ENCODE measurements at places on chromosomes 4 and X.

GRCh38 chr4:143346206-143346605 lies 9.5 kb downstream of the GAB1 start:
- DNase-seq: no peak

DNA sequence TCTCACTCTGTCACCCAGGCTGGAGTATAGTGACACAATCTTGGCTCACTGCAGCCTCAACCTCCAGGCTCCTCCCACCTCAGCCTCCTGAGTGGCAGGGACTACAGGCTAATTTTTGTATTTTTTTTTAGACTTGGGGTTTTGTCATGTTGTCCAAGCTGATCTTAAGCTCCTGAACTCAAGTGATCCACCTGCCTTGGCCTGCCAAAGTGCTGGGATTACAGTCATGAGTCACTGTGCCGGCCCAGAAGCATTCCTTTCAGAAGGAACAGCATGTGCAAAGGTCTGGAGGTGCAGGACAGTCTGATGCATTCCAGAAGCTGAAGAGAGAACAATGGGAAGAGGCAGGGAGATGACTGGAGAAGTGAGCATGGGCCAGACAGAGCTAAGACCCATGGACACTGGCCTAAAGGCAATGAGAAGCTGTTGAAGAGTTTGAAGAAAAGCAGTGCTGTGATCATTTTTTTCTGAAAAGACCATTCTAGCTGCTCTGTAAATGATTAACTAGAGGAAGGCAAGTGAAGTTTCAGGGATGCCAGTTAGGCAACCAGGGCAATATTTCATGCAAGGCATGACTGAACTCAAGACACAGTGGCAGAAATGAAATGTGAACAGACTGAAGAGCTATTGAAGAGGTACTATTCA lies 43.2 kb downstream of the MANBA start:
- no peak for DNase-seq

DNA sequence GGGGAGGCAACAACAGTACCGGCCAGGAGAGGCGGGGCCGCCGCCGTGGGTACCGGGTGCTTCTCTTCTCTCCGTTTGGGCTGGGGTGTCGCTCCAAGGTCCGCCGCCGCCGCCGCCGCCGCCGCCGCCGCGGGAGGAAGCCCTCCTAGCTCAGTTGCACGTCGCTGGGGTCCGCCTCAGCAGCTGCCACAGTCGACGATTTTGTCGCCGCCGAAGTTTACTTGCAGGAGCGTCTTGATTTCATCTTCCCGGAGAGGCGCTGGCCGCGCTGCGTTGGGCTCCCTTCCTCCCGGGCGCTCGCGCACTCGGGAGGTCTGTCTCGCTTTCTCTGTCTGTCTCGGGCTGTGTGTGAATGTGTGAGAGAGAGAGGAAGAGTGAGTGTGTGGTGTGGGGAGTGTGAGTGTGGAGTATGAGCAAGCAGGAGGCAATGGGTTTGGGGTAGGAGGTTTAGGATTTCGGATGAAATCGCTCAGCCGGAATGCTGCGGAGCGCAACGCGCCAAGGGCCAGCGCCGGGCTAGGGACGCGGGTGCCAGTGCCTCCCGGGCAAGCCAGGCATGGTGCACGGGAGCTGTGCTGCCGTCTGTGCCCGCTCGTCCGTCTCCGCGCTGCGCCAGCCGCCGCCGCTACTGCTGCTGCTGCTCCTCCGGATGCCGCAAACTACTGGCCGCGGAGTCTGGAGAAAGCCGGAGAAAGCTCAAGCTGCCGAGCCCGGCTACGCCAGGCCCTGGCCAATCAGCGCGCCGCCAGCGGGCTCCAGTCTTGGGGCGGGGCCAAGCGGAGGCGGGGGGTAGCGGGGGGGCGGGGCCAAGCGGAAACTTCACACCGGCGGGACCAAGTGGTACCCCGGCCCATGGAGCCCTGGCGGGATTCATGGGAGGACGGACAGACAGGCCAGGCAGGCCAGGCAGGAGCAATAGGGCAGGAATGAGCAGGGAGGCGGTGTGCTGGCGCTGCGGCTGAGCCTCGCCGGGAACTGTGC lies at the start of gene PCDH19:
TSS of gene PCDH19 (minus strand) at position 664 of the 981 bp plus-strand sequence. CDS start 1,676 bp downstream, outside the sequence.
- no peak for DNase-seq

GRCh38 chr4:181479141-181479540 lies 764.1 kb upstream of the TENM3 start:
- DNase-seq: no peak

- no peak for DNase-seq
Observed at GRCh38 chr4:170651786-170652185, 562.0 kb upstream of the AADAT start.

DNA sequence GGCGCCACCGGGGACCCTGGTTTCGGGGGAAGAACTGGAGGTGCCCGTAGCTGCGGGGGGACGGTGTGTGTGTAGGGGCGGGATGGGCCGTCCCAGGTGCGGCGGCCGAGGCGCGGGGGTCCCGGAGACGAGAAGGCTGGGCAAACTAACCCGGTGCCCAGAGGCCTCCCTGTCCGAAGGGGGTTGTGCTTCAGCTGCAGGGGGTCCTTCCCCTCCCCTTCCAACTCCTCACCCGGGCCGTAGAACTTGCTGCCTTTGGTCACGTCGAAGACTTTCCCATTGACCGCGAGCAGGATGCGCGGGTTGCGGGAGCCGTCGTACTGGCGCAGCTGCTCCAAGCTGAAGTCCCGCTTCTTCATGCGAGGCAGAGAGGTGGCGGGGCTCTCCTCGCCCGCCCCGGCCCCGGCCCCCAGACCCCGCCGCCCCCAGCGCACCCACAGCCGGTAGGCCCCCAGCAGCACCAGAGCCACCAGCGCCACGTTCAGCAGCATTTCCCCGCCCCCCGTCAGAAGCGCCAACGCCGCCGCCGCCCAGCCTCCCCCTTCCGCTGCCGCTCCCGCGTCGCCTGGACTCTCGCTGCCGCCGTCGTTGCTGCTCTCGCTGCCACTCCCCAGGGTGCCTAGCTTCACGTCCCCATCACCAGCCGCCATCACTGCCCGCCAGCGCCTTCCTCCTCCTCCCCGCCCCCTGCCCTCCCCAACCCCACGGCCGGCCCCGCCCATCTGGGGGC lies at the start of gene PGRMC2:
TSS of gene PGRMC2 (minus strand) at position 673 of the 730 bp plus-strand sequence. CDS start at position 650, 23 bp downstream.
- peak; percentile 6 for DNase-seq

DNA sequence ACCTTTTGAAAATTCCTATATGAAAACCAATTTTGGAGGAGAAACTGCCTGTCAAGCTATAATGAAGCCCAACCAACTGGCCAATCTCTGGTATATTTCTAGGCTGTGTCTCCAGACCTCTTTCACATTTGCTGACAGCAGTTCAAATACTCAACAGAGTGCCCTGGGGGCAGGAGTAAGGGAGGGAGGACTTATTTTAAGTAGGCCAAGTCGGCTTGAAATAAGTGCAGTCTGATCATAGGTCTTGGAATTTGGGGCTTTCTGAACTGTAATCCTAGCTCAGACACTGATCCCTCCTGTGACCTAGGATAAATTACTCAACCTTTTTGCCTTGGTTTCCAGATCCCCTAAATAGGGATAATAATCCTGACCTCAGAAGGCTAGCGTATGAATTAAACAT lies 59.4 kb upstream of the SLC7A11 start:
- no peak for DNase-seq

GRCh38 chr4:55314141-55314820 lies 31.8 kb upstream of the SRD5A3 start:
- no peak for DNase-seq

DNA sequence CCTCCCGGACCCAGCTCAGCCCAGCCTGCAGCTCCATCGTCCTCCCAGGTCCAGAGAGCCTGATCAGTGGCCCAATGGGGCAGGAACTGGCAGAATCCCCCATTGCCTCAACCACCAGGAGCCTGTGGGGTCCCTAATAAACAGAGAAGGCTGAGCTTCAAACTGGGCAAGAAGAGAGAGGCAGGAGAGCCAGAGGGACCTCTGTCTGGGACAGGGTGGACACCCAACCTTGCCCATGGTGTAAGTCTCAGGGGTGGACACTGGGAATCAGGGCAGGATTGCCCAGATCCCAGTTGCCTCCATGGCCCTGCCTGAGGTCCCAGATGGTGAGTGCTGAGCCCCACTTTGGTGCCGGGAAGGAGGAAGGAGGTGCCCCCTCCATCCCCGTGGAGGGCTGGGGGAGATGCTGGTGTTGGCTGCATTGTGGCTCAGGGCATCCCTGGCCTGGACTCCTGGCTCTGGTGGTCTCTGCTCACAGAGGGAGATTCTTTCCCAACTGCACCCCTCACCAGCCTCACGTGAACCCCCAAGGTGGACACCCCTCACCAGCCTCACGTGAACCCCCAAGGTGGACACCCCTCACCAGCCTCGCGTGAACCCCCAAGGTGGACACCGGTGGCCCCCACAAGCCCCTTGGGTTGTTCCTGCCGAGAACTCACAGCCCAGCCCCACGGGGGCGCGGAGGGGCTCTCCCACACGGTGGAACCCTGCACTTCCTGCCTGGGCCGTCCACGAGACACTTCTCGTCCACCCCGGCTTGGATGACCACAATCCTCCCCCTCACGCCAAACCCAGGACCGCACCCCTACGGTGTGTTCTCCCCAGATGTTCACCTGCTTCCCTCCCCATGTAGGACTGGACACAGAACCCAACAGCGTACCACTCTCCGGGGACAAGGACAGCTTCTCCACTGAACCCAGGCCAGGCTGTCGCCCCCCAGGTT lies 5.4 kb downstream of the CPLX1 start:
- DNase-seq: no peak

GRCh38 chr4:162126729-162127128 lies 37.1 kb downstream of the FSTL5 start:
- no peak for DNase-seq

- no peak for DNase-seq
Observed at GRCh38 chr4:159860945-159861344, 758.1 kb downstream of the RAPGEF2 start.

- DNase-seq: no peak
Observed at GRCh38 chr4:146194212-146194611, 18.7 kb downstream of the LSM6 start.

DNA sequence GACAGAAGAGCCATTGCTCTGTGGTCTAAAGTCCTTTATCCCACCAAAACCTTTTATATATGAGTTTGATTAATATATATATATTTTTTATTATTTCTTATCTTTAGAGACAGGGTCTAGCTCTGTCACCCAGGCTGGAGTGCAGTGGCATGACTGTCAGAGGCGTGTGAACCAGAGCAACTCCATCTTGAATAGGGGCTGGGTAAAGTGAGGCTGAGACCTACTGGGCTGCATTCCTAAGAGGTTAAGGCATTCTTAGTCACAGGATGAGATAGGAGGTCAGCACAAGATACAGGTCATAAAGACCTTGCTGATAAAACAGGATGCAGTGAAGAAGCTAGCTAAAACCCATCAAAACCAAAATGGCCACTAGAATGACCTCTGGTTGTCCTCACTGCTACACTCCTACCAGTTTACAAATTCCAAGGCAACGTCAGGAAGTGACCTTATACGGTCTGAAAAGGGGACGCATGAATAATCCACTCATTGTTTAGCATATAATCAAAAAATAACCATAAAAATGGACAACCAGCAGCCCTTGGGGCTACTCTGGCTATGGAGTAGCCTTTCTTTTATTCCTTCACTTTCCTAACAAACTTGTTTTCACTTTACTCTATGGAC lies 10.5 kb downstream of the TBCK start:
- no peak for DNase-seq

DNA sequence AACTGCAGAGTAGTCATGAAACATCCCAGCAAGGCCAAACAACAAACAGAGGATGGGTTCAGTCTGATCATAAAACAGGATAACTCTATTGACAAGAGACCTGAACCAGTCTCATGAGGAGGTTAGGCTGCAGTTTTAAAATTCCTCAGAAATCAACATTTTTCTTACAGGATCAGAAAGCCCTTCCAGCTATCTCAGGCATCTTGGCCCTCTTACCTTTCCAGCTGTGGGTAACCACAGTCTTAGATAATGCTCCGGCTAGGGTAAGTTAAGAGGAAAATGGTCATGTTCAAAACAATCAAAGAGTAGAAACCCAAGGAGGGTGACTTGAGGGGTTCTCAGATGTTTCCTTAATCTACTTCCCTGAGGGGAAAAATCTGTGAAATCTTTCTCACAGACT lies 5.1 kb downstream of the CTSO start:
- DNase-seq: no peak

GRCh38 chrX:22746081-22746480 lies 253.7 kb upstream of the DDX53 start:
- DNase-seq: no peak

GRCh38 chr4:137310166-137310565 lies 222.1 kb downstream of the PCDH18 start:
- DNase-seq: no peak

GRCh38 chr4:76624241-76624681 lies 189.2 kb downstream of the SHROOM3 start:
- no peak for DNase-seq

DNA sequence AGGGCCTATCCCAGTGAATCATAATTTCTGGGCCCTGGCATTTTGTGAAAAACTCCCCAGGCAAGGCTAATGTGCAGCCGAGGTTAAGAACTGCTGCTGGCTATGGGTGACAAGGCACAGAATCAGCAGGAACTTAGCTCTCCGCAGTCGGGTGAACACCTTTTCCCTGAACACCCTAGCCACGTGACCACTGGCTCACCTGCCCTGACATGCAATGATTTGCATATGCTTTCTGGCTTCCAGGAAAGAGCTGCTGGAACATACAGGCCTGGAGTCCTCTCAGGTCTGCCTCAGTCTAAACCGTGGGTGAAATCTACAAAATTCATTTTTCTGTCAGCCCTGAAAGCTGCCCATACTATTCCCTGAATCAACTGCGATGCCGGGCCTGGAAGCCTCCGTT lies 56.6 kb downstream of the ZNF827 start:
- DNase-seq: no peak

DNA sequence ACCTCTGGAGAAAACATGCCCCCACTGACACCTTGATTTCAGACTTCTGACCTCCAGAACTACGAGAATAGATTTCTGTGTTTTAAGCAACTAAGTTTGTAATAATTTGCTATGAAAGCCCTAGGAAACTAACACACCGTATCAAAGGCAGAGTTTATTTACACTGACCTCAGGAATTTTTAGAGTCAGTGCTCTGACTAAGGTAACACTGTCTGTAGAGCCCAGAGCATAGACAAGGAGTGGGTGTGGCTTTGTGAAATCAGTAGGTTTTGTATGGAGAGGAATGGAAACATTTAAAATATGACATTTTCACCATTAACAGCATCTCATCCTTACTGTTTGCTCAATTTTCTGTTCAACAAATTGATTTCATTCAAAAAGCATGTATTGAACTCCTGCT lies 764.4 kb upstream of the PCDH10 start:
- DNase-seq: no peak

DNA sequence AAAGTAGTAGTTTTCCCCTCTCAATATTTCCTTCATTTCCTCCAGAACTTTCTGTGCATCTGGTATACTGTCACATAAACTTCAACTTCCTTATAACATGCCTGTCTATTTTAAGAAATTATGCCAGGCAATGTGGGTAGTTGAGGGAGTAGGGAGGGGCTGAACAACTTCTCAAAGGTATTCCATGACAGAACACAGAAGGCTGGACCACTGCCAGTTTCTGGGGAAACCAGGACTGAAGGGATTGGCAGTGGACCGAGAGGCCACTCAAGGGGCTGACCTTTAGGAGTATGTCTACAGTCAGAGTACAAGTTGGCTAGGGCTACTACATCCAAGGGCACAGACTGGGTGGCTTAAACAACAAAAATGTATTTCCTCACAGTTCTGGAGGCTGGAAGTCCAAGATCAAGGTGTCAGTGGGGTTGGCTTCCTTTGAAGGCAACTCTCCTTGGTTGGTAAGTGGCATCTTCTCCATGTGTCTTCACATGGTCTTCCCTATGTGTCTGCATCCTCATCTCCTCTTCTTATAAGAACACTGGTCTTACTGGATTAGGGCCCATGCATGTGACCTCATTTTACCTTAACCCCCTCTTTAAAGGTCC lies 6.9 kb downstream of the SH3RF1 start:
- DNase-seq: no peak

GRCh38 chr4:6943012-6943884 lies 33.6 kb downstream of the TBC1D14 start:
- no peak for DNase-seq

GRCh38 chr4:24382381-24382780 lies 202.0 kb downstream of the DHX15 start:
- no peak for DNase-seq
